ENCODE measurements at places on chromosomes 11 and 22.

DNA sequence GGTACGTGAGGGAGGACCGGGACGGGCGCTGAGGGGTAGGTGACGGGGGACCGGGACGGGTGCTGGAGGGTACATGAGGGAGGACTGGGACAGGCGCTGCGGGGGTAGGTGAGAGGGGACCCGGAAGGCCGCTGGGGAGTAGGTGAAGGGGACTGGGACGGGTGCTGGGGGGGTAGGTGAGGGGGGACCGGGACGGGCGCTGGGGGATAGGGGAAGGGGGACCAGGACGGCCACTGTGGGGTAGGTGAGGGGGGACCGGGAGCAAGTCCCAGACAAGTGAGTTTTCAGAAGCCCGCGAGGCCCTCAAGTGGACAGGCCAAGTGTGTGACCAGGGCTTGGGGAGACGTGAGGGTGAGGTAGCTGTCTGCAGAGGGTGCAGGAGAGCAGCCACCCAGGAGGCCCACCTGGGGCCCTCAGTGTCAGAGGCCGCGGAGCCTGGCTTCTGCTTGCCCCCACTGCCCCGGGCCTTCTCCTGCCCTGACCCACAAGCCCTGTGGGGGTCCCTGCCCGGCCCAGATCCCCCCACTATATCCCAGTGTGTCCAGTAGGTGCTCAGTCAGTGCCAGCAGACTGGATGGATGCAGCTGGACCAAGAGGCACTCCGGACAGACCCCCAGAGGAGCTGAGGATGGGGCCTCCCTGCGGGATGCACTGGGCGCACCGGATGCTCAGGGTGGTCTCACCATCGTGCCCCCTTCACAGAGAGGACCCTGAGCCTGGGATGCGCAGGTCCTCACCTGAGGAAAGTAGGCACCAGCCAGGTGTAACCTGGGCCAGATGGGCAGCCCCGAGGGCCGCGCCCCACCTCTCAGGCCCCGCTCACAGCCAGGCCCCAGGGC, 44.2 kb upstream of the TH start:
- no peak for DNase-seq

DNA sequence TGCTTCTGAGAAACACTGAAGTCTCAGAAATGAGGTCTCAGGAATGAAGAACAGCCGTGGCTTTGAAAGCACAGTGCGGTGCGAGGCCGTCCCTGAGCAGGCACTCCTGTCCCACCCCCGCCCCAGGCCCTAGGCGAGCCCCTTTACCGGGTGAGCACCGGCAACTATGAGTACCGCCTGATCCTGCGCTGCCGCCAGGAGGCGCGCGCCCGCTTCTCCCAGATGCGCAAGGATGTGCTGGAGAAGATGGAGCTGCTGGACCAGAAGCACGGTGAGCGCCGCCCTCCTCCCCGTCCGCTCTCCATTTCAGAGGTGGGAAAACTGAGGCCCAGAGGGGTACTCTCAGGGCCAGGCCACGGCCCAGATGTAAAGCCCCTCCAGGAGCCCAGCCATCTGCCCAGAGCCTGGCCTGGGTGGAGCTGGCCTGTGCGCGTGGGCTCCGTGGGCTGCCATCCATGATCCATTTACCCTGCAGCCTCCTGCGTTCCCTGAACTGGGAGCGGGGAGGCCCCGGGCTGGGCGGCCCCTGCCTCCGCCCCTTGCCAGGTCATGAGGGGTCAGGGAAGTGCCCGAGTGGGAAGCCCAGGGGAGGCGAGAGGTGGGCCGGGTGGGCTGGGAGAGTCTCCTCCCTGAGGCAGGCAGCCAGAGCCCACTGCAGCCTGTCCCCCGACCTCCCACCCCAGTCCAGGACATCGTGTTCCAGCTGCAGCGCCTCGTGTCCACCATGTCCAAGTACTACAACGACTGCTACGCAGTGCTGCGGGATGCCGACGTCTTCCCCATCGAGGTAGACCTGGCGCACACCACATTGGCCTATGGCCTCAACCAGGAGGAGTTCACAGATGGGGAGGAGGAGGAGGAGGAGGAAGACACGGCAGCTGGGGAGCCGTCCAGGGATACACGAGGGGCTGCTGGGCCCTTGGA, 9.5 kb downstream of the SLC16A8 start:
- no peak for DNase-seq

DNA sequence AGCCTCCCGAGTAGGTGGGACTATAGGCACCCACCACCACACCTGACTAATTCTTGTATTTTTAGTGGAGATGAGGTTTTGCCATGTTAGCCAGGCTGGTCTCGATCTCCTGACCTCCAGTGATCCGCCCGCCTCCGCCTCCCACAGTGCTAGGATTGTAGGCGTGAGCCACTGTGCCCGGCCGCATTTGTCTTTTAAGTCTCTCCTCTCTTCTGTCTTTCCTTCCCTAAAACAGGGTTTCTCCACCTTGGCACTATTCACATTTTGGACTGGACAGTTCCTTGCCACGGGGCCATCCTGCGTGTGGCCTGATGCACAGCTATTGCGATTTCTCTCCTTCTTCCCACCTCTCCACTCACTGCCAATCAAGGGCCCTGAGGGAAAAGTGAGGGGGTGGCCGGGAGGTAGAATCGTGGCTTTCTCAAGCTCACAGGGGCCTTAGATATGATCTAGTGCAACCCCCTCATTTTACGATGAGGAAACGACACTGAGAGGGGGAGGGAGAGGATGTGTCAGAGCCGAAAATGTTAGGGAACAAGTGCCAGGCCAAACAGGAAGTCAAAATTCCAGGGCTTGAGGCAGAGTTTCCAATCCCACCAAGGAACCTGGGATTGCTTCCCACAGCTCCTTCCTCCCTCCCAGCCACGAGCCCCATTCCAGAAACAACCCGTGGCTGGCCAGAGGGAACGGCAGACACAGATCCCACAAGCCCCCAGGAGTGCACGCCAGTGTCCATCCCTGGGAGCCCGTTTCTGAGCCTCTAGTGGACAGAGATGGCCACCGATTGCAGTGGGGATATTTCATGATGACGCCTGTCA, 21.2 kb downstream of the SCGB1A1 start:
- DNase-seq, result no peak

GRCh38 chr22:46514592-46515207, 22.7 kb downstream of the CELSR1 start:
- no peak for DNase-seq

GRCh38 chr11:92226331-92227229, 2.0 kb downstream of the FAT3 start:
- DNase-seq, result no peak

GRCh38 chr22:33908171-33909074, 11.9 kb downstream of the LARGE1 start:
- no peak for DNase-seq

- no peak for DNase-seq
Measured at GRCh38 chr11:35725885-35726284, 63.3 kb downstream of the TRIM44 start.

DNA sequence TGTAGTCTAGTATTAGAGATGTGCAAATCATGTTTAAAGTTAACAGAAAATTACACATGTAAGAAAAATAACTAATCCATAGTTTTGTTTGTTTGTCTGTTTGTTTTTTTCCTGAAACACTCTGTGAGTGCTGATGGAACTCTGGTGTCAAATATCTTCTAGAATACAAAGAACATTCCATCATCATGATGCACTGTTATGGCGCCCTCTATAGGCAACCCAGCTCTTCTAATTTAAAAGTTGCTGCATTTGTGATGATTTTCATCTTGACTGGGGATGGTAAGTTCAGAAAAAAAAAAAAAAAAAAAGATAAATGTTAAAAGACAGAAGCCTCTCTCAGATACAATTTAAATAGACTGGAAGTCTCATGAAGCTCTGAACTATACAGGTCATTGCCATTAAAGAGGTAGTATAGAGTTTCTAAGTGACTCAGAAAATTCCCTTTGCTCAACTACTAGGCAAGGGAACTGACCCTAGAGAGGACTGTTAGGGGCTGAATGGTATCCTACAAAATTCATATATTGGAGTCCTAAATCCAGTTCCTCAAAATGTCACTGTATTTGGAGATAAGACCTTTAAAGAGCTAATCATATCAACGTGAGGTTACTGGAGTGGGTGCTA, 597.2 kb upstream of the ANO3 start:
- DNase-seq, result no peak

- no peak for DNase-seq
Measured at GRCh38 chr11:74749965-74750296, 1.3 kb downstream of the RNF169 start.

GRCh38 chr11:1574238-1574932, 2.3 kb upstream of the DUSP8 start:
- no peak for DNase-seq

GRCh38 chr11:103544874-103545273, 435.6 kb downstream of the DYNC2H1 start:
- no peak for DNase-seq

- DNase-seq, result no peak
Measured at GRCh38 chr22:42060489-42060888, 10.1 kb downstream of the NAGA start.

GRCh38 chr22:17929909-17930308, 94.5 kb downstream of the MICAL3 start:
- DNase-seq, result no peak

DNA sequence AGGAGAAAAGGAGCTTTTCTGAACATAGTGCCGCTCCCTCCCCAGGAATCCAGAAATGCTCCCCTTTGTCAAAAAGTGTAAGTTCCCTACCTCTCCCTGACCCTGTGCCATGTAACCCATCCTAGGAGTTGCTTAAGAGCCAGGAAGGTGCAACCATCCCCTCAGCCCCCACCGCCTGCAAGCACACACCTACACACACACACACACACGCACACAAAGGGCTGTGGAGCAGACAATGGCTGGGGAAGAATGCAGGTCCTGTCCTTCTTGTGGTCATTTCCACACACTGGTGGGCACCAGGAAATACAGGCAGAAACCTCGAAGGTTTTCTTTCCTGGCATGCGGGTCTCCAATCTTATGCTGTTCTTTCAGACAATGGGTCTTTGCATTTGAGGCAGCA, 1.2 kb downstream of the P2RX3 start:
- no peak for DNase-seq

- DNase-seq, result no peak
Measured at GRCh38 chr11:13667795-13668101, 720 bp upstream of the FAR1 start.

- no peak for DNase-seq
Measured at GRCh38 chr11:130580372-130580771, 131.9 kb downstream of the ADAMTS15 start.

DNA sequence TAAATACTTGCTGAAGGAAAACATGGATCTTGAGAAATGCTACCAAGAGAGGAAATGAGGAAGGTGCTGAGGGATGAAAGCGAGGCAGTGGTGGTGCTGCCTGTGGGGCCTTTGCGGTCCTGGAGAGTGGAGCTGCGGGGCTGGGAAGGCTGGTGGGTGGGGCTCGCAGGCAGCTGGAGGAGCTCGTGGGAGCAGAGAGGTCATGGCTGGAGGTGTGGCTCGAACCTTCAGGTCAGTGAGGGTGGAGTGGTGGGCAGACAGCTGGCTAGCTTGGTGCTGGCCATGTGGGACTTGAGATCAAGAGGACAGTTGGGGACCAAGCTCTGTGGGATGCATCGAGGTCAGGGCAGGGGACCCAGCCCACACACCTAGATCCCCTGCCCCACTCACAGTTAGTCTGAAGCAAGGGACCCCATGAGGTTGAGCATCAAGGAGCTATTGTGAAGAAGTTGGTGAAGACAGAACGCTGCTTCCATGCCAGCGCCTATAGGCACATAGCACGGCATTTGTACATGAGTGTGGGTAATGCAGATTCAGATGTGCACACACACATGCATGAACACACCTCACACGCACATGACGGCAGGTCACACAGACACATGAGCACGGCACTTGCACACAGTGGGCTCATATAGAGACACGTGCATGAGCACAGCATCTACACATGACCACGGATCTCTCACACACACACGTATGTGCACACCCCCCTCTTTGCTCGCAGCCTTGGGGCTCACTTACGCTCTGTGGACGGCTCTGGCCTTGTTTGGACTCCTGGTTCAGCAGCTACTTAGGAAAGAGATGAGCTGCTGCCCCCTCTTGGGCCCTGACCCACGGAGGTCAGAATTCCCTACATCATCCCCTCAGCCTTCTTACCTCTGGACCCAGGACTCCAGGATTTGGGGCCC, 30.4 kb downstream of the SHANK3 start:
- DNase-seq, result no peak

- DNase-seq, result no peak
Measured at GRCh38 chr11:73269459-73270015, 2.6 kb upstream of the P2RY6 start.

GRCh38 chr22:36374603-36375024, 13.2 kb downstream of the MYH9 start:
- DNase-seq, result no peak

- DNase-seq, result no peak
Measured at GRCh38 chr11:102546923-102547471, 16.4 kb upstream of the MMP7 start.

DNA sequence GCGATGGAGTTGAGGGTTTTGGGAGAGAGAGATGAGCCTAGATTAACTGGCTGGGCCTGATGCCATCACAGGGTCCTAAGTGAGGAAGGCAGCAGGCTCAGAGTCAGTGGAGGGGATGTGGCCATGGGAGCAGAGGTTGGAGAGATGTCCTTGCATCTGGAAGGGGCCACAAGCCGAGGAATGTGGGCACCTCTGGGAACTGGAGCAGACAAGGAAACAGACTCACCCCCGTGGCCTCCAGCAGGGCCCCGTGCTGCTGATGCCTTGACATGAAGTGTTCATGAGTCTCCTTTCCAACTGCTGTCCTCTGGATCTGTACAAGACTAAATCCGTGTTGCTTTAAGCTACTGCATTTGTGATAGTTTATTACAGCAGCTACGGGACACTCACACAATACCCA, 49.2 kb downstream of the SHISAL1 start:
- no peak for DNase-seq

DNA sequence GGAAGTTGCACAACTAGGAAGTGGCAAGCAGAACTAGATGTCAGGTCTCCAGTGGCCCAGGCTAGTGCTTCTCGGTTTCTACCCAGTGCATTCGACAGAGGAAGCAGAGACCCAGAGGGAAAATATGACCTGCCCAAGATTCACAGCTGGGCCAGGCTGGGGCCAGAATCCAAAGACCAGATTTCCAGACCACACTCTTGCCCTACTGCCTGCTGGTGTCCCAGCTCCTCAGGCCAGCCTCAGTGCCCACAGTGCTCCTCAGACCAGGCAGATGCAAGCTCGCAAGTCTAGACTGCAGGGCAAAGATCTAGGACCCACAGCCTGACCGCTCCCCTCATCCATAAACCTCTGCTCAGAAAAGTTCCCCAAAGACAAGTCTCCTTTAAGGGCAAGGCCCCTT, 262.6 kb downstream of the BUD13 start:
- DNase-seq, result no peak

DNA sequence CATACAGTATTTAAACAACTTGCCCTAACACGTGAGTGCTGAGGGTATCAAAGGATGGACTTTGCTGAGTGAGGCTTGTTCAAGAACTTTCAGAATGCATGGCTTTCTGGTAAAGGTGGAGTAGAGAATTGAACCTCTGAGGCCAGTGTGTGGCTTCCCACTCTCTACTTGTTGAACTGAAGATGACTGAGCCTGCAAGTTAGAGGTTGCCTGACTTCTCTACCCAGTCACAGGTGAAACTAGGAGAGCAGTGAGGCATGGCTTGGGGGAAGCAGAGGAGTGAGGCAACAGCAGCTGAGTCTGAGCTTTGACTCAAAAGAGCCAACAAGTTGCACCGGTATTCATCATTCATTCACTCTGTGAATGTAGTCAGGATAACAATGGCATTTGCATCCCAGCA, 256.4 kb upstream of the SESN3 start:
- no peak for DNase-seq

Data from stimulated activated CD4-positive, alpha-beta T cell treated with anti-CD3 and anti-CD28 coated beads, TNF-alpha, amount 100 ng/mL, for 4 hours (primary cell).